ENCODE measurements at places on chromosomes 3 and 15.

- no peak for DNase-seq
Observed at GRCh38 chr15:82838096-82838735, 28.8 kb downstream of the WHAMM start.

GRCh38 chr3:185822221-185823000 lies 2.4 kb downstream of the IGF2BP2 start:
- DNase-seq: no peak

GRCh38 chr15:28051955-28052633 lies 47.0 kb downstream of the OCA2 start:
- DNase-seq: no peak

- no peak for DNase-seq
Observed at GRCh38 chr3:127392156-127392490, 104.3 kb upstream of the PRR20G start.

DNA sequence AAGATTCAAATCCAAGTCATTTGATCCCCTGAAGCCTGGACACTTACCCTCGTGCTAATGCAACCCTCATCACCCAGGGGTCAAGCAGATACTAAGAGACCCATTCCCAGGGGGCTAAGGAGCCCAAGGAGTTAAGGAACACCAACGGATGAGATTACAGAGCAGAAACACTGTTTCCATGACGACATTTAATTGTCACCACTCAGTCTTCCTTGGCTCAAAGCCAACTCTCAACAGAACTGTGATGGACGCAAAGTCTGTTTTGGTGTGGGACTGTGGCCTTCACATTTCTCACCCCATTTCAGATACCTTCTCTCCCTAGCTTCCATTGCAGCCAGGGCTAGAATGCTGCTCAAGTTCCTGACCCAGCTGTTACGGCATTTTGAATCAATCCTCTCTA lies 383.5 kb upstream of the WNT5A start:
- DNase-seq: no peak

DNA sequence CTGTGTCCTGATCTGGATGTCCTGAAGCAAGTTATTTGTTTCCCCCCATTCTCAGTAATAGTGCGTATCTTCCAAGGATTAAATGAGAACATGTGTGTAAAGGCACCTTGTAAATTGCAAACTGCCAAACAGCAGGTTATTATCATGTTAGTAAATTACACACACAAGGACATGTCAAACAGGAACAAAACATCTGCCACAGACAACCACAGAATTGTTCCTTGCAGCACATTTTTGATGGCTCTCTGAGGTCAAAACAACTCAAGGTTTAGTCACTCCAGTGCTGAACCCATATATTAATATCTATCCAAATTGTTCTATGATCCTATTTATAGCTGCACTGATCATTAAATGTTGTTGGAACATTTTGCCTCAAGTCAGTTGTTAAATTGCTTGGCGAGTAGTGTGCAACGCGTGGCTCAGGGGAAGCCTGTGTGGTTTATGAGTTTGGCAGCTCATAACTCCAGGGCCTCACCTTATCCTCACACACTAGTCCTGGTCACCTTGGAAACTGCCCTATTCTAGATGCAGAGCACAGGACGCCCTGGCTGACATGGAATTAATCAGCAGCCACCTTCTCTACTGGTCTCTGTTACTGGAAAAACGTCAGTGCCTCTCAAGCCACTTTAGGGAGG lies 46.3 kb upstream of the CDV3 start:
- DNase-seq: no peak

- no peak for DNase-seq
Observed at GRCh38 chr3:2861920-2862319, 248.3 kb downstream of the IL5RA start.

DNA sequence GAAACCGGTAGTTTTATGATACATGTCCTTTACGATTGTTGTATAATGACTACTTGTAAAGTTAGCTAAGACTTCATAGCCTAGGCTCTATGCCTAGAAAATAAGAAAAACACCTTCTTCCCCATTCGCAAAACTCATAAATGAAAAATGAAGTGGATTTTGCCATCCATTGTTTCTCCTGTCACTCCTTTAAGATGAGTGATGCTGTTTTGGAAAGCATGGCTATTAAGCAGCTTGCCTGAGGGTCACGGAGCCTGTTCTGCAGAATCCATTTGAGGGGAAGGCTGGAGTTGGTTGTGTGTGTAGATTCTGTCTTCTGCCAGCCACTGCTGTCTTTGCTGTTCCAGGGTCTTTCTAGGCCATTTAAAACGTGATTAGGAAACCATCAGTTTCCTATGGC lies 31.5 kb downstream of the ROBO2 start:
- no peak for DNase-seq

- DNase-seq: no peak
Observed at GRCh38 chr3:97990624-97991292, 18.5 kb upstream of the RIOX2 start.

- DNase-seq: no peak
Observed at GRCh38 chr3:171313702-171314101, 146.5 kb downstream of the TNIK start.

DNA sequence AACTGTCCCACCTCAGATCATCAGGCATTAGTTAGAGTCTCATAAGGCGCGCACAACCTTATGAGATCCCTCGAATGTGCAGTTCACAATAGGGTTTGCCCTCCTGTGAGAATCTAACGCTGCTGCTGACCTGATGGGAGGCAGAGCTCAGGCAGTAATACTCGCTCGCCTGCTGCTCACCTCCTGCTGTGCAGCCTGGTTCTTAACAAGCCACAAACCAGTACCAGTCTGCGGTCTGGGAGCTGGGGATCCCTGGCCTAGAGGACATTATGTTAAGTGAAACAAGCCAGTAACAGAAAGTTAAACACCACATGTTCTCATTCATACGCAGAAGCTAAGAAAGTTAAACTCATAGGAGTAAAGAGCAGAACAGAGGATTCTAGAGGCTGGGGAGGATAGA lies 47.0 kb downstream of the MAP3K13 start:
- DNase-seq: no peak

- no peak for DNase-seq
Observed at GRCh38 chr15:58159827-58160386, 21.7 kb downstream of the AQP9 start.

GRCh38 chr15:40108061-40108854 lies 421 bp downstream of the BMF start:
- no peak for DNase-seq

- DNase-seq: no peak
Observed at GRCh38 chr3:124684459-124684858, 45.8 kb upstream of the UMPS start.

GRCh38 chr3:56787258-56787775 lies 14.4 kb downstream of the ARHGEF3 start:
- DNase-seq: no peak

DNA sequence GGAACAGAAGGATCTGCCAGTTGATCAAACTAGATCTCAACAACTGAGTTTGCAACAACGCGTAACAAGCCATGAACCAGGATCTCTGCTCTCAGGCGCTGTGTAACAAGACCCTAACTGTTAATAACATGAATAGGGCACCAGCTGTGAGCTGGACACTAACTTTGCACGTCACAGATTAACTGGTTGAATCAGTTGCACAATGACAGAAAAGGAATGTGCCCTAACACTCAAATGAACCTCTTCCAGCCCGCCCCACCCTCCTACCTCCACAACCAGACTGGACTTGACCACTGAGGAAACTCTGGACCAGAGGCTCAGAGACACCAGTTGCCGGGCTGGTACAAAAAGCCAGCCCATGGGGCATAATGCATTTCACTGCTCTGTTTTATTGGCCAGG lies 34.3 kb downstream of the MCF2L2 start:
- no peak for DNase-seq

- no peak for DNase-seq
Observed at GRCh38 chr3:96022676-96023075, 791.7 kb upstream of the EPHA6 start.

GRCh38 chr15:71804695-71805470 lies 5.5 kb upstream of the NR2E3 start:
- DNase-seq: no peak

GRCh38 chr15:31799319-31799714 lies 231.0 kb upstream of the CHRNA7 start:
- no peak for DNase-seq

GRCh38 chr3:53161450-53161819 lies 426 bp downstream of the PRKCD start:
- no peak for DNase-seq

DNA sequence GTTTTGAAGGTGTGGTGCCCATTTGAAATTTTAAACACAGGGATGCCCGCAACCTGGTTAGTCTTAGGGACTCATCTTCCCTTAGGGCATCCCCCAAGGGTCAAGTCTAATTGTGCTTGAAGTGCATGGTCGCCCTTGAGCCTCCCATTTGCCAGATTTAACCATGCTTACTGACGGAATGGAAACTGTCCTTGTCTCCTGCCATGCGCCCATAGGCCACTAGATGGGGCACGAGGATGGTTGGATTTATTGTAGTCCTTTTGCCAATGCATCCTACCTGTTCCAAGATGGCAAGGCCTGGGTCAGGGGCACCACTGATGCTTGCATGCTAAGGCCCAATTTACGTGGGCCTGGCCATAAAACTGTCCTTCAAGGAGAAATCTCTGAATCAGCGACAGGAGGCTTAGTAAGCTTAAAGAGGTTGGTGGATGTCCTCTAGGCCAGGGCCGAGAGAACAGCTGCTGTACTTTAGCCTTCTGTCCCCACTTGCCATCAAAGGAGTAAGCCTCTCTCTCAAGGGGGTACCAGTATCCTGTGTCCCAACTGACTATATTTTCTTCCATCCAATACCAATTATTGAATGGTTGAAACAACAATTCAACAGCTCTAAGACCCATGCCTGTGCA lies 355.4 kb downstream of the OTOL1 start:
- no peak for DNase-seq

GRCh38 chr3:31010491-31010890 lies 116.0 kb upstream of the GADL1 start:
- DNase-seq: no peak

GRCh38 chr3:180311242-180311641 lies 274.5 kb upstream of the PEX5L start:
- DNase-seq: no peak

GRCh38 chr15:80567721-80568157 lies 127.4 kb upstream of the ABHD17C start:
- no peak for DNase-seq

GRCh38 chr3:43786526-43787305 lies 96.0 kb downstream of the ABHD5 start:
- DNase-seq: no peak

DNA sequence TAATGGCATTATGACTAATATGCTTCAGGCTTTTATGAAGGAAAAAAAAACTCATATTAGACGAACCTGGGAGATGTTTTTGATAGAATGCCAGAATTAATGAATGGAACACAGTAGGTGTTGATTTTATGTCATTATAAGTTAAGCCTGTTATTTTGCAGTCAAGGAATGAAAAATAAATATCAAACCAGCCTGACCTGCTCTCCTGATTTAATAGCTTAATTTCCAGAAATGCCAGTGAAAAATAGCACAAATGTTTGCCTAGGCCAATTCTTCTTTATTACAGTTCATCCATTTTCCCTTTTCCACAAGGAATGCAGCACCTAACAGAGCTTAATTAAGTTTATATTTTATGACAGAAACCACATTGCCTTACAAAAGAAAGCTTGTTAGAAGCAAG lies 292.0 kb downstream of the TBL1XR1 start:
- DNase-seq: no peak

DNA sequence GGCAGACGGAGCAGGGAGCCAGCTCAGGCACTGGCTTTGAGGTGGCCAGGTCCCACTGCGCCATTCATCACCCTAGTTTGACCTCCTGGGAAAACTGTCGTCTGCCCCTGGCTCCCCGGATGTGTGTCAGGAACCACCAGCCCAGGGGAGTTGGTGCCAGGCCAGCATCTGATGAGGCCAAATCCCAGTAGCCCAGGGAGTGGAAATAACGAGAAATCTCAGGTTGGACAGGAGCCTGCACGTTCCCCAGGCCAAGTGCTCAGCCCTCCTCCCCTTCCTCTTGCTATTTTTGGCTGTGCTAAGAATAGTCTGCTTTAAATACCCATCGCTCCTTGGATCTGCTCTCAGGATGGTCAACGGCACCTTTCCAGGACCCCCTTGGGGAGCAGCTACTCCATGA lies 93.1 kb upstream of the RPL32 start:
- no peak for DNase-seq

DNA sequence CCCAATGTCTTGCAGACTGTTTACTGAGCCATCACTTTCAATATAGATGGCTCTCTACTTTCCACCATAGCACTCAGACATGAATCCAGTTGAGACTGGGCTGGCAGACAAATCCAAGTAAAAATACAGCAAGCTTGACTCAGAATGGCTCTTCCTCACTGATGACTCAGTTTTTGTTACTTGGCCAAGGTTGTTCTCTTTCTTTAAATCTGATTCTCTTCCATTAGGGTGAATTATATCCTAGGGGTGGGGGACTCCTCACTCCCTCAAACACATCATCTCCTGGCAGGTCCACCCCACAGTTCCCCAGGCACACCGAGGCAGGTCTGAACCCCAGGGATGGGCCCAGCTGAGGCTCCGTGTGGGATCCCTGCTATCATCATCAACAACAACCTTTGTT lies 157.9 kb downstream of the MEX3B start:
- no peak for DNase-seq

DNA sequence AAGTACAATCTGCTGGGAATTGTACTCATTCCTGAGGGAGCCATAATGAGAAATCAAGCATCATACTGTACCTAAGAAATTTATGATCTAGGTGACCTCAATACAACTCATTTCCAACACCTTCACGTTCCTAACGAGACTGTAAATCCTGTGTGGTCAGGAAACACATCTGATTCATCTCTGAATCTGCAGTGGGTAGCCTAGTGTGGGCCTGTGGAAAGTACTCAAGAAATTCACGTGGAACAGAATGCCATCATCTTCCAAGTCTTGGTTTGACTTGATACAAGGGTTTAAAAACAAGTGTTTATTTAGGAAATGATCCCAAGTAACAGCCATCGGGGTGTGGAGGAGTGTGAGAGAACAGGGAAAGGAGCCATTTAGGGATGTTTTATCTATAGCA lies 568.9 kb downstream of the EDEM1 start:
- DNase-seq: no peak

GRCh38 chr15:93523481-93523880 lies 434.5 kb upstream of the RGMA start:
- no peak for DNase-seq

DNA sequence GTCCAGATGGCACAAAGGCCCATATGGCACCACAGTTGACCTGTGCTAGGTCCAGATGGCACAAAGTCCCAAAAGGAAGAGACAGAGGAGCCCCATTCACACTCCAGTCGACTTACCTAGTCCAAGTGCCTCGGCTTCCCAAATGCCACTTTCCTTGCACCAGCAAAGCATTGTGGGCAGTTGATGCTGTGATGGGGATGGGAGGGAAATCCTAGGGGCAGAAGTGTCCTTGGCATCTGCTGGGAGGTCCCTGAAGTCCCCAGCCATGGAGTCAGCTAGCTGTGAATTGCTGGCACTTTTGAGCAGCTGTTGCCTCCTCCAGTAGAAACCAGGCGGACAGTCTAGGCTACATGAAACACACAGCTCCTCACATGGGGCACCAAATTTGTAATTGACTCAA lies 60.3 kb upstream of the SIAH2 start:
- DNase-seq: no peak

GRCh38 chr3:134066651-134067530 lies 37.2 kb upstream of the SLCO2A1 start:
- DNase-seq: no peak

GRCh38 chr15:39828374-39828931 lies 45.8 kb upstream of the FSIP1 start:
- DNase-seq: no peak

Data from stimulated activated CD8-positive, alpha-beta memory T cell treated with anti-CD3 and anti-CD28 coated beads, Interleukin-7, amount 100 ng/mL, for 4 hours (primary cell).